ENCODE measurements at places on chromosomes 6 and 20.

GRCh38 chr6:134198093-134198492 lies 119.8 kb downstream of the SGK1 start:
- no peak for DNase-seq

GRCh38 chr6:30568245-30568644 lies 3.0 kb upstream of the ABCF1 start:
- no peak for DNase-seq

DNA sequence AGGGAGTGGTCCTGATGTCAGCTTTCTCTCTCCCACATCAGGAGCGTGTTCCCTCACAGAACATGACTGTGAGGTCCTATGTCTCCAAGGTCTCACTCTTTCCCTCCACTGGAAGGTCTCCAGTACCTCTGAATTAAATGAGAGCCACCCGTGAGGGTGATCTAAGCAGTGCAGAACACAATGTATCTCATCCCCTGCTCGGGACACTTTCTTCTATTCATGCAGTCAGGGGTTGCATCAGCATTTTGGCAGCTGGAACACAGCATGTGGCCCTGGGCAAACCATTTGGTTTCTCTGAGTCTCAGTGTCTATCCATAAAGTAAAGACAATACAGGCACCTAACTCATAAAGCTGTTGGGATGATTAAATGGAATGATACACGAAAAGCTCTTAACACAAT lies 34.2 kb downstream of the MAFB start:
- no peak for DNase-seq

GRCh38 chr6:157462956-157463742 lies 82.2 kb downstream of the ZDHHC14 start:
- DNase-seq, result no peak

DNA sequence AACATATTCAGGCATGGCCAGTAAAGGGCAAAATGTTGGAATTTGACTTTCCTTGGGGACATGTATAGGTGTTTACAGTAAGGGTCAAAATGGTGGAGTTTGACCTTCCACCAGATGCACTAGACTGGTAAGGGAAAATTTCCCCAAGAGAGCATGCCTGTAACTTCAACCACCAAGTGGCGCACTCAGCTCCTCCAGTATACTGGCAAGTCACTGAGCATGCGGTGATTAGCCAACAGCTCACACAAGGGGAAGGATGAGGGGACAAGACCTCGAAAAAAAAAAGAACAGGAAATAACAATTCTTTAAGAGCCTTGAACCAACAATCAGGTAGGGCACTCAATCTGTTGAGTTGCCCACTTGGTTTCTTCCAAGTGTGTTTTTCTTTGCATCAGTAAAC lies 140.9 kb downstream of the EYS start:
- no peak for DNase-seq

GRCh38 chr6:93989630-93990029 lies 570.3 kb upstream of the EPHA7 start:
- no peak for DNase-seq

GRCh38 chr6:121437851-121438651 lies 2.6 kb downstream of the GJA1 start:
- DNase-seq, result no peak

- DNase-seq, result no peak
These were observed 108.8 kb upstream of the PREP start for GRCh38 chr6:105511639-105512038.

DNA sequence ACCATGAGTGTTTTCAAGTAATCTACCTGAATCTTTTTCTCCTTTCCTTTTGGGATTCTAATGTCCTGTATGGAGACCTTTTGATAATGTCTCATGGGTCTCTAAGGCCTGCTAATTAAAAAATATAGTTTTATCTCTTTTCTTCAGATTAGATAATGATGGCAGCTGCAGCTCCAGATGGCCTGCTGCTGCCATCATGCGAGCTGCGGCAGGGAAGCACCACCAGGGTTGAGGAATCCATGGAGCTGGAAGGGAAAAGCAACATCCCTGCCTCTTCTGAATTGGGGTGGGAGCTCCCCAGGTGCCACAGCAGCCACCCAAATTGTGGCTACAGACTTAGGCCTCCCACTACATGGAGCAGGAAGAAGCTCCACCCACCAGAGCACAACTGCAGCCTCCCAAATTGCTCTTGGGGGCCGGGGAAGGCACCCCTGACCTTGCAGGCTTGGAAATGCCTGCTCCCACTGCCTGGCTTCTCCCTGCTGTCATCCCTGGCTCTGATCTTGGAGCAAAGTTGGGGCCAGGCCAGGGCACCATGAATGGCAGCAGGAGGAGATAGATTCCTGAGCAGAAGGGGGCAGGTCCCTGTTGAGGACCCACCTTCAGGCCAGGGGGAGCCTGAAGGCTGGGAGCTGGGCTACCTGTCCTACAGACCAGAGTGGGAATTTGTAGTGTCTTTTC lies 189.6 kb upstream of the MAN1A1 start:
- no peak for DNase-seq

GRCh38 chr6:69813508-69813907 lies 16.7 kb upstream of the LMBRD1 start:
- no peak for DNase-seq

DNA sequence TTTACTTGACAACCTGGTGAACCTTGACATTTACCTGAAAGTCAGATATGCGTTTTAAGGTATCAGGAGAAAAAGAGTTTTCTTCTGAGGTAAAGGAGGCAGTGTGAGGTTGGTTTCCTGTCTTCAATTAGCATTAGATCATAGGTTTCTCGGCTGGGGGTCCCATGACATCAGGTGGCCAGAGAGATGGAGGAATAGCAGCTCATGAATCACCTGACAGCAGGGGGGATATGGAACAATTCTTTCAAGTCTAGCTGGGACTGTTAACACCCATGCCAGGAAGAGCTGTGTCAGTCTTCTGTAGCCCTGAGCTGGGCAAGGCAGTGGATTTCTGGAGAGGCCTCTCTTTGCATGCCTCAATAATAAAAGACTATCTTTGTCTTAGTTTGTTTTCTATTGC lies 108.0 kb upstream of the TMEM170B start:
- DNase-seq, result no peak

- DNase-seq, result no peak
These were observed 242.0 kb downstream of the ESR1 start for GRCh38 chr6:152049502-152049901.

- DNase-seq, result no peak
These were observed 6.5 kb downstream of the PRND start for GRCh38 chr20:4728120-4728760.

GRCh38 chr20:17669306-17669931 lies 12.6 kb downstream of the RRBP1 start:
- no peak for DNase-seq

GRCh38 chr6:136843210-136843609 lies 20.8 kb downstream of the PEX7 start:
- DNase-seq, result no peak

DNA sequence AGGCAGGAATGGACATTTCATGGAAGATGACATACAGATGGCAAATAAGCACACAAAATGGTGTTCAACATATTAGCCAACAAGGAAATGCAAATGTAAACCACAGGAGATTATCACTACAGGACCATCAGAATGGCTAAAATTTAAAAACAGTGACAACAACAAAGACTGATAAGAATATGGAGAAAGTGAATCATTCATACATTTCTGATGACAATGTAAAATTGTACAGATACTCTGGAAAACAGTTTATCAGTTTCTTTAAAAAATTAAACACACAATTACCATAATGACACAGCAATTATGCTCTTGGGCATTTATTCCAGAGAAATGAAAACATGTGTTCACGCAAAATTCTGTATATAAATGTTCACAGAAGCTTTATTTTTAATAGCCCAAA lies 105.8 kb upstream of the RUNX2 start:
- no peak for DNase-seq

DNA sequence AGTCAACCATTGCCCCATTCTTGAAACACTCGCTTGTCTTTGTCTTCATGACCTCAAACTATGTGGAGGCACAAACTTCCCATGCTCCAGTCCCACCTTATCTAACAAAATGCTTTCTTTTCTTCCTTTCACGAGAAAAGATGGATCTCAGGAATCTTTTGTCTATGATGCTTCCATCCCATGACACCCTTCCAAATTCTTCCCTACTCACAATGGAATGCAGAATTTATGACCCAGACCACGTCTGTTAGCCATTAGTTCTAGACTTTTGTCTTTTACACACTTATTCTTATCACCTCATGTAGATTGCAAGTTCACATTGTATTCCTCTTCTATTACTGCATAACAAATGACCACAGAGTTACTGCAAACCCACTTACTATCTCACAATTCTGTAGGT lies 24.2 kb upstream of the LAMP5 start:
- DNase-seq, result no peak

- no peak for DNase-seq
These were observed 1.6 kb downstream of the SRPK1 start for GRCh38 chr6:35919085-35919826.

DNA sequence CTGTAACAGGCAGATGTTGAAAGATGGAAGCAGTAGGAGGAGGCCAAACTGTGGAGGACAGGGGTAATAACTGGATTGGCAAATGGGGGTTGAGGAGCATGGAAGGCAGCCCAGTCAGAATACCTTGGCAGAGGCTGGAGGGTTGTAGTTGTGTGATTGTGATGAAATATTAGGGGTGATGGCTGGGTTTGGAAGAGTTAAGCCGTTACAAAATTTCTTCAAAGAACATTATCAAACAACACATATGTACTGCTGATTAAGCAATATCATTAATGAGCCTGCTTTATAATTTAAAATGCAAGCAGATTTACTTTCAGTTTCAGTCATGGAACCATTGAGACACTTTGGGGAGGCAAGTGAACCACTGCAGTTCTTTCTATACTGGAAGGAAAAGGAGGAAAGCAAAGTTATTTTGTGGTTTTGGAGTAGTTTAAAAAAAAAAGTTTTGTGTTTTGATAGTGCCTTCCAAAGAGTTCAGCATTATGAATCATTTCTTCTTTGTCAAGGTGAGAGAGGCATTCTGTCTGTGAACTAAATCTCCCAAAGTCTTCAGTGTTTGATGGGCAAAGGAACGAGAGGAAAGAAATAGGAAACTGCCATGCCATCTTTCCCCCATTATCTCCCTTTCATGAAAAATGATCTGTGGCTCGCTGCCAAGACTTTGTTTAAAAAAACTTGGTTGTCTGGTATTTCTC lies 20.7 kb downstream of the FOXO3 start:
- no peak for DNase-seq

- DNase-seq, result peak; percentile 77
These were observed at the start of gene DTNBP1 for GRCh38 chr6:15662326-15663129. DTNBP1 (minus strand) TSS chr6:15663028; CDS start chr6:15662869, 159 bp downstream.

DNA sequence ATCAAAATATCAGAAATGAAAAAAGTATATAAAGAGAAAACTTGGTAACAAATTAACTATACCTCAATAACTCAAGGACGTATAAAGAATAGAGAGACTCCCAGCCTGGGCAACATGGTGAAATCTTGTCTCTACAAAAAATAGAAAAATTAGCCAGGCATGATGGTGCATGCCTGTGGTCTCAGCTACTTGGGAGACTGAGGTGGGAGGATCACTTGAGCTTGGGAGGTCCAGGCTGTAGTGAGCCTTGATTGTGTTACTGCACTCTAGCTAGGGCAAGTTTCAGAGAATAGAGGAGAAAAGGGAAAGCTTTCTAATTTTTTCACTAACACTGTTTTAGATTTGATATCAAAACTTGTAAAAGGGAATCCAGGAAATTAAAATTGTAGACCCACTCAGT lies 295.9 kb downstream of the GJA1 start:
- no peak for DNase-seq

- no peak for DNase-seq
These were observed 117.5 kb upstream of the CEP85L start for GRCh38 chr6:118768904-118769325.

GRCh38 chr6:37123957-37124729 lies 45.8 kb upstream of the PIM1 start:
- no peak for DNase-seq

GRCh38 chr6:161436106-161436876 lies 162.4 kb upstream of the AGPAT4 start:
- DNase-seq, result no peak

- no peak for DNase-seq
These were observed 60.4 kb downstream of the SRC start for GRCh38 chr20:37406010-37406998.

DNA sequence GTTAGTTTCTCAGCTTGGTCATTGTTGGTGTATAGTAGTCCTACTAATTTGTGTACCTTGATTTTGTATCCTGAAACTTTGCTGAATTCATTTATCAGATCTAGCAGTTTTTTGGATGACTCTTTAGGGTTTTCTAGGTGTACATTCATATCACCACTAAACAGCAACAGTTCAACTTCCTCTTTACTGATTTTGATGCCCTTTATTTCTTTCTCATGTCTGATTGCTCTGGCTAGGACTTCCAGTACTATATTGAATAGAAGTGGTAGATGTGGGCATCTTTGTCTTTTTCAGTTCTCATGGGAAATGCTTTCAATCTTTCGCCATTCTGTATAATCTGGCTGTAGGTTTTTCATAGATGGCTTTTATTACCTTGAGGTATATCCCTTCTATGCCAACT lies 61.3 kb upstream of the HEY2 start:
- DNase-seq, result no peak

DNA sequence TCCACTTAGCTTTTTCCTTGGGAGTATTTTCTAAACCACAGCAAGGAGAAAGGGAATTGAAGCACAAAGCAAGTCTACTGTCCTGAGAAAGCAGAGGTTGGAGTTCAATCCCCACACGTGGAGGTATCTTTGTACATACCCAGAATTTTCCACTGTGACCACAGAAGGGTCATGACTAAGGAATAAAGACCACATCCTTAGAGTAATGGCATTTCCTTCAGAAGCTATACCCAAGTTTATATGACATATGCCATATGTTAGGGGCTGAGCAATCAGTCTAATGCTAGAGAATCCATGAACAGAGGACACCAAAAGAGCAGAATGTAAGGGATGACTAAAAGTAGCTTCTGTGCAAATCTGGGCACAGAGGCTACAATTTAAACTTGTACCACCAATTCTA lies 46.4 kb downstream of the ATG5 start:
- no peak for DNase-seq

DNA sequence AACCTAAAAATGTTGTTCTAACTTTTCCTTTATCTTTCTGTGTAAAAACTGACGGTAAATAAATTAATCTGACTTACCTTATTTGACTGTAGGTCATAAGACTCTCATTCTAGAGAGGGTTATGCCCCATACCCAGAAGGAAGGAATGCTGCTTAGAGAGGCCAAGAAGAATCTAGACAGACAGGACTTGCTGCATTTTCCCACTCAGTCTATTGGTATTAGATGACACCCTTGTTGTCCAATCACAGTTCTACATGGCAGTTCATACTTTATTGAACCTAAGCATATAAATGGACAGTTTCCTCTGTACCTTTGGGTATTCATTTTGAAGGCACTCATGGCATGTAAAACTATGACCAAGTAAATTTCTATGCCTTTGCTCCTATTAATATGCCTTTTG lies 359.6 kb upstream of the ID4 start:
- no peak for DNase-seq

GRCh38 chr6:87939776-87940175 lies 107.9 kb upstream of the SPACA1 start:
- DNase-seq, result no peak
